Right forelimb (tissue), 1 donor: ENCODE measurements at places on chromosomes 3 and 15.

GRCh38 chr3:134388788-134389485 lies 14.7 kb upstream of the AMOTL2 start:
- DNase-seq, result no peak

- no peak for DNase-seq
Measured at GRCh38 chr3:37910671-37911400, 49.2 kb downstream of the CTDSPL start.

GRCh38 chr3:60758171-60758570 lies 493.1 kb downstream of the FHIT start:
- no peak for DNase-seq

GRCh38 chr3:44920081-44920480 lies 45.7 kb downstream of the TGM4 start:
- peak; percentile 27 for DNase-seq

GRCh38 chr15:92149029-92149428 lies 244.7 kb upstream of the ST8SIA2 start:
- no peak for DNase-seq

DNA sequence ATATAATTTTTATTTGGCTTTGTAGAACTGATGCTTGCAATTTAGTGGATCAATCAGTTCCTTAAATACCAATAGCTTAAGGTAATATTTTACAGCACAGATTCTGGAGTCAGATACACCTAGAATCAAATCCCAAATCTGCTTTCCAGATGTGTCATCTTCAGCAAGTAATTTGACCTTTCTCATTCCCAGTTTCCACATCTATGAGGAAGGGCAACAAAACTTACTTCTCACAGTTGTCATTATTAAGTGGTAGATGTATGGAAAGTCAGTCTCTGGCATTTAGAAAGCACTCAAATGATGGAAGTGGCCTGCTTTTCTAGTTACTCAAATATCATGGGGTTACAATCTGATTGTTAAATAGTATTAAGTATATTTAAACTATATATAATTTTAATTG lies 767.0 kb downstream of the CADM2 start:
- no peak for DNase-seq

DNA sequence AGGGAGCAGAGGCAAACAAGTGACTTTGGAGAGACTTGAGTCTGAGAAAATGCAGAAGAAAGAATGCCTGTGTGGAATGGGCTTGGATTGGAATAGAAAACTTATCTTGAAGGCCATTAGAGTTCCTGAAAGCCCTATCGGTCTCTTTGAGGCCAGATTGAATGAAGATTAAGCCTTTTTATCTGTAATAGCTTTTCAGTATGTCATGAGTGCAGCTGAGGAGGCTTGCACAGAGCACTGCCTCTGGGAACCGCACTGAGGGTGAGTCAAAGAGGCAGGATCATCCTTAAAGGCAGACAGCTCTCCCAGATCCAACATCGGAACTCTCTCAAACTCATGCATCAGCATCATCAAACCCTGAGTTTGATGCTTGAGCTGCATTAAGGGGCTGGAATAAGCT lies 515.2 kb downstream of the NTRK3 start:
- no peak for DNase-seq

DNA sequence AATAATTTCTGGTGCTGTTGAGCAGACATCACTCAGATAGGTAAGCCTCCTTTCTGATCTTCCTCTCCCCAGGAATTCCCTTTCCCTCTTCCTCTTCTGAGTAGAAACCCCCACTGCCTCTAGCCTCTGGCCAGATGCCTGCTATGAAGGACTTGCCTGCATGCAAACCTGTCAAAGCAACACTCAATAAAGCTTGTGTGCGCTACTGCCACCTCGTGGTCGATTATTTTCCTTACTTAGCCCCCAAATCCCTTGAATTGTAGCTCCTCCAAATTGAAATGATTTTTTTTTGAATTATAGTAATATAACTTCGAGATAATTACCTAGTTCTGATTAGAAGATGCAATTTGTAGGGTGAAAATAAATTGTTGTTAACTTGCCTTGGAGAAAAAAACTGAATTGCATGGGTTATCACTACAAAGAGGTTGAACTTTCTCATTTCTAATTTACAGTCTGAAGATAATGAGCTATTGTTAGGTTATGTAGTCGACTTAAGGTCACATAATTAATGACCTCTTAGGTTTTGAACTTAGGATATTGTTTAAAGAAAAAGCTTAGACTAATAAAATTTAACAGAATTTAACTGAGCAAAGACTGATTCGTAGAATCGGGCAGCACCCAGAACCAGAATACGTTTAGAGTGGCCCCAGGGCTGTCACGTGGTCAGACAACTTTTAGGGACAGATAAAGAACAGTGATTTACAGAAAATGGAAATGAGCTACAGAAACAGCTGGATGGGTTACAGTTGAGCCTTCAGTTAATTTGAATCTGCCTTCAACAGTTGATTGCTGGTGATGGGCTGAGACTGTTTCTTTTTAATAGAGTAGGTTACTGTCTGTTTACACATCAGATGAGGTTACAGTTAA lies 269.3 kb downstream of the ARPP21 start:
- DNase-seq, result peak; percentile 72

- no peak for DNase-seq
Measured at GRCh38 chr15:99998661-99999101, 265.4 kb upstream of the LYSMD4 start.

DNA sequence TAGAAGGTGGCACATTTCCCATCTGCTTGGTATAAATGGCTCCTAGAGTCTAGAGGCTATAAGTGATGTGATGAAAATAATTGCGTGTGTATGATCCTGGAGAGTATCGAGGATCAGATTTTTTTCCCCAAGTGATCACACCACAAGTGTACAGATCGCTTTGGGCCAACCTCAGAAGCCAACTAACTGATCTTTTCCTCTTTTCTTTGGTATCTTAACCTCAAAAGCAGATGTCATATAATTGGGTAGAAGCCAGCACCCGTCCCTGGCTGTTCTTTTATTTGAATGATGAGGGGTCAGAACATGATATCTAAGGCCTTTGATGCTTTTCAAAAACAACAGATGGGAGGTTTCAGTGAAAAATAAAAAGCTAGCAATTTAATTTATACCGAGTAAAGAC lies 3.3 kb downstream of the P2RY14 start:
- no peak for DNase-seq

DNA sequence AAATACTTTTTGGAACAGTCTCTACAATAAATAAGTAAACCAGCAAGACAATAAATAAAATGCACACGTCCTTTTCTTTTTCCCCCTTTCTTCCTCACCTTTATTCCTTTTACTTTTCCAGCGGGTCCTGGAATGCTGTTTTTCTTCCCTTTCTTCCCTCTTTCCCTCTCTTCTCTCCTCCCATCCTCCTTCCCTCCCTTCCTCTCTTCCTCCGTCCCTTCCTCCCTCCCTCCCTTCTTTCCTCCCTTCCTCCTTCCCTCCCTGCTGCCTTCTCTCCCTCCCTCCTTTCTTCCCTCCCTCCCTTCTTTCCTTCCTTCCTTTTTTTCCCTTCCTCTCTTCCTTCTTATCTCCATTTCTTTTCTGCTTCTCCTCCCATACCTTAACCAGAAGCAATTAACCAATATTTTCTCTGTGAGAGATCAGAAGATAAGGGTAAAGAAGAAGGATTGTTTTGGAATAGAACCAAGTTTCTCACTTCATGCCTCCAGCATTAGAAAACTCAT lies 3.3 kb upstream of the IL17RE start:
- DNase-seq, result no peak

DNA sequence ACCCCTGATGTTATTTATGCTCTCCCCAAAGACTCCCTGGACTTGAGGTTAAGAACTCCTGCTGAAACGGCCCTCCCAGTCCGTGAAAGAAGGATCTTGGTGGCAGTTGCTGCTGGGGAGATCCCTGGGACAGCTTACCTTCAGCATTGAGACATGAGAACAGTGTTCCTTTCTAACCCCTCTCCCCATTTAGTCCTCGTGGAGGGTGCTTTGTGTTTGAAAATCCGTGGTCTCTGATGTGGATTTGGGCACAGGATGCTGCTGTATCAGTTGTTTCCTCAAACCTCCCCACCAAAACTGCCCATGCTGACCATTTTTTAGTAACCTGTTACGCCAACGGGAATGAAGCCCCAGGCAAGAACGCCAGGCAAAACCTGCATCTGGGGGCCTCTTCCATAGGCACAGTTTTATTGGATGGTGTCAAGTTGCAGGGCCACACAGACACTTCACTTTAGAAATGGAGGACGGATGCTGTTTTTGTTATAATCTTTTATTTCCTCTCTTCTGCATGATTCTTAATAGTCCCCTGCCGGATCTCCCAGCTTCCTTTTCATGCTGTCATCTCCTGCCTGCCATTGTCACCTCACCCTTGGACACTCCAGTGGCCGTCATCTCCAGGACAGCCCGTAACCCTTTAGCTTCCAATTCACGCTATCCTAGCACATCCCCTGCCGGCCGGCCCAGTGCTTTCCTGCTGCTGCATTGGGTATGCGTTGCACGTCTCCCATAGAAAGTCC lies 31.7 kb upstream of the CEMIP start:
- DNase-seq, result no peak

DNA sequence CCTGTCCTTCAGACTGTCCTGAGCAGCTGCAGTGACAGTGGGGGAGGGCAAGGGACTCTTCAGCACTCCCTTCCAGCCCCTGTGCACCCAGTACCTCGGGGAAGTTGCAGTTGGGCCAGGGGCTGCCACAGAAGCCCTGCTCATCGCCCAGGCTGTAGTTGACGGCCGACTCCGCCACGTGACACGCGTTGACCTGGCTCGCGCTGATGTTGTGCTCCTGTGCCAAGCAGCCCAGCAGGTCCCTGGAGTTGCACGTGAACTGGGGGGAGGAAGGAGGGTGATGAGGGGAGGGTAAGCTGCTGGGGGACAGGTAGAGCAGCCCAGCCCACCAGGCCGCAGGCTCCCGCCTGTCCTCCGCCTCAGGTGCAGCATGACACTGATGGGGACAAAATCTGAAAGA lies 101.2 kb downstream of the SEC22A start:
- no peak for DNase-seq

- no peak for DNase-seq
Measured at GRCh38 chr3:112042842-112043280, 8.3 kb downstream of the TMPRSS7 start.

DNA sequence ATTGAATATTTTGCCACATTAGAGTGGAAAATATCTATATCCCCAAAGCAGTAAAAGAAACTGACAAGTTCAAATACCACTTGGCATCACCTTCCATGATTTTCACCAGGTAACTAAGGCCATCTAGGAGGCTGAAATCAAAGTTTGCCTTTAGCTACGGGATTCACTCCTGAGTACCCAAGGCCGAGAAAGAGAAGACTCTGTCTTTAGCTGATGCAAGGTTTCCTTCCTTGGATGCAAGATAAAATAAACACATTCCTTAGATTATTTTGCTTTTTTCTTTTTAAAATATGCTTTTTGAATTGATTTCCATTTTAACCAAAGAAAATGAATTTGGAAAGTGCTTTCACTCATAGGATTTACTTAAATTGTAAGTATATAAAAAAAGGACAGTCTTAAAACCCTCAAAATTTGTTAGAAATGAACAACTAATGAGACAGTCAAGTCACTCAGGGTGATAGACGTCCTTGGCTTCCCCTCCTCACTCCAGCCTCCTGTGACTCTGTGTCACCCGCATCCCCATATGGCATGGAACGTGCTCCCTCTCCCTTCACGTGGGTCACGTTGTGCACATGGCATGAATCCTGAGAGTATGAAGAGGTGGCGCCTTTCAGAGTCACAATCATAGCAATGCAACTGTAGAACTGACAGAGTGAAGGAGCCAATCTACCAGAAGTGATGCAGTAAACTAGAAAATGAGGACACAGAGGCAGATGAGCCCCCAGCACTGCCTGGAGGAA lies 148.4 kb downstream of the RTP4 start:
- no peak for DNase-seq

GRCh38 chr3:86938416-86939105 lies 52.4 kb downstream of the VGLL3 start:
- DNase-seq, result no peak

DNA sequence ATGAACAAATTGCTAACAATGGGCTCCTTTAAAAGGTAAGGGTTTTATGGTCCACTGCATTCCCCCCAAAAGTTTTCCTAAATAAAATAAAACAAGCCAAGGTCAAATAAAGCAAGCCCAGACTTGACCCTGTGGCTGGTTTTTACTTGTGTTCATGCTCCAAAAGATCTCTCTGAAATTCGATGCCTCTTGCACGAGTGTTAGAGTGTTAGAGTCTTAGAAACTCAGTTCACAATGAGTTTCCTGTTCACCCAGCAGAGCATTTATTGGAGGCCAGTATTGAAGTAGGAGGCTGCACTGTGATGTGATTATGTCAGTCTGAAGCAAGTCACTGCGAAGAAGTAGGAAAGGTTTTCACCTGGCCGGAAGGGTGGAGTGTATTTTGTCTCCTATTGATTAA lies 59.9 kb upstream of the LRTM1 start:
- no peak for DNase-seq

GRCh38 chr15:43883571-43883970 lies 56.8 kb downstream of the WDR76 start:
- no peak for DNase-seq

DNA sequence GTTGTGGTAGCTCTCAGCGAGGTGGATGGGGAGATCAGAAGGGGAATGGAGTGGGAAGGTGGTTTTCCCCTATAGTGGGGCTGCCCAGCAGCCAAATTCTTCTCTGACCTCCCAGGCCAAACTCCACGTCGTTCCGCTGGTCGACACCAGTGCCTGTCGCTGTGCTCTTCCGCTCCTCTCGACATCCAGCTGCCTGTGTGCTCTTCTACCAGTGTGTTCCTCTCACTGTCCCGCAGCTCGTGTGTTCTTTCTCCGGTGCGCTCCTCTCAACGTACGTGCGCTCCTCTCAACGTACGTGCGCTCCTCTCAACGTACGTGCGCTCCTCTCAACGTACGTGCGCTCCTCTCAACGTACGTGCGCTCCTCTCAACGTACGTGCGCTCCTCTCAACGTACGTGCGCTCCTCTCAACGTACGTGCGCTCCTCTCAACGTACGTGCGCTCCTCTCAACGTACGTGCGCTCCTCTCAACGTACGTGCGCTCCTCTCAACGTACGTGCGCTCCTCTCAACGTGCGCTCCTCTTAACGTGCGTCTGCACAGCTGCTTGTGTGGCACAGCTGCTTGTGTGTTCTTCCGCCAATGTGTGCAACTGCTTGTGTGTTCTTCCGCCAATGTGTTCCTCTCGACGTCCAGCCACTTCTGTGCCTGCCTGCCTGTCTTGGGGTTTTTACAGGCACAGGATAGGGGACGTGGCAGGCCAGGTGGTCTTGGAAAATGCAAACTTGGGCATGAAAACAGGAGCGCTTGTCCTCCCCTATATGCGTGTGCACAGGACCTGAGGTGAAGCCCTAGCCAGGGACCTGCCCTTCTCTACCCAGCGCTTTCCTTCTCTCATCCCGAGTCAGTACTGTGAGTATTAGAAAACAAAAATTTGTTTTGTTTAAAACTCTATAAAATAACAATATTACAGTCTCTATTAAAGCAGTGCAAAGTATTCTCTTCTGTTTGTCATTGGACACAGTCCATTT lies 991.1 kb downstream of the GBE1 start:
- no peak for DNase-seq

GRCh38 chr15:94584833-94585244 lies 353.5 kb downstream of the MCTP2 start:
- DNase-seq, result peak; percentile 51

DNA sequence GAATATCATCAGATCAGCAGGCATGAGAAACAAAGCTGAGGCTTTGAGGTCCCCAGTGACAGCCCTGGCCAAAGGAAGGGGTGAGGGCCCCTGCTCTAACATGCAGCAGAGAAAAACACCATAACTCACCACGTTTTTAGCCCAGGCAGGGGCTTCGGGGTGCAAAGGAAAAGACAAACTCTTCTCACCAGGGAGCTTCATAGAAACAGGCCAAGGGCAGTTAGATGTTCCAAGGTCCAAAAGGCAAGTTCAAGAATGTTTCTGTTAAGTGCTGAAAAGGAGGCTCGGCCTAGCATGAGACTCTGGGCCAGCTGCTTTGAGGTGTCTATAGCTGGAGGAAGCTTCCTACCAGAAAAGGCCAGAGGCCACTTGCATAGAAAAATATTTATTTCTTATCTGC lies 608.4 kb upstream of the CFAP20DC start:
- DNase-seq, result no peak
